Left ventricle myocardium inferior (tissue), 1 donor: ENCODE measurements at places on chromosomes 1 and 21.

DNA sequence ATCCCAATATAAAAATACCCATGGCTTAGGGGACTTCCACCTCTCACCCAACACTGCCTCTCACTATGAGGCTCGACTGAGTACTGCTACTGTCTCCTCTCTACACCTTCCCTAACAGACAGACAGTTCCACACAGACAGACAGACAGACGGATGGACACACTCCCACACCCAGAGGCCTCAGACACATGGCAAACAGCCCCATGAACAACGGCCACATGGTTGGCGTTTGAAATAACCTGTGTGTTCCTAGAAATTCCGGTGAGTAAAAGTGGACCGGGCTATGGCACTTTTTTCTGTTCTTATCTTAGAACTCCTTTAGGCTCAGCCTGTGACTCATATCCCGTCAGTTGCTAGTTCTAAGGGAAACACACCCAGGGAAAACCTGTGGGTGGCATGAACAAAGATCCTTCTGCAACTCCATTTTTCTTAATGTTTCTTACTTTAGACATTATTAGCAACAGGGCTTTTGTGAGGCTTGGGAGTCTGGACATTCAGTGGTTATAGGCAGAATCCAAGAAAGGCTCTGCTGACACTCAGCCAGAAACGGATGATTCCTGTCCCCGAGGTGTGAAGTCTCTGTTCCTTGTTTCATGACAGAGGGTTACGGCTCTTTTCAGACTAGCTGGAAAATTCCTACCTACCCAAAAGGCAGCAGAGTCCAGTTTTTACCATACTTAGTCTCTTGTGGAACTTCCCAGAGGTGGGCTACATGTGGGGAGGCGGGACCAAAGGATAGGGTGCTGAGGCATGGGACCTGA lies 90.5 kb upstream of the TLR5 start:
- no peak for DNase-seq

DNA sequence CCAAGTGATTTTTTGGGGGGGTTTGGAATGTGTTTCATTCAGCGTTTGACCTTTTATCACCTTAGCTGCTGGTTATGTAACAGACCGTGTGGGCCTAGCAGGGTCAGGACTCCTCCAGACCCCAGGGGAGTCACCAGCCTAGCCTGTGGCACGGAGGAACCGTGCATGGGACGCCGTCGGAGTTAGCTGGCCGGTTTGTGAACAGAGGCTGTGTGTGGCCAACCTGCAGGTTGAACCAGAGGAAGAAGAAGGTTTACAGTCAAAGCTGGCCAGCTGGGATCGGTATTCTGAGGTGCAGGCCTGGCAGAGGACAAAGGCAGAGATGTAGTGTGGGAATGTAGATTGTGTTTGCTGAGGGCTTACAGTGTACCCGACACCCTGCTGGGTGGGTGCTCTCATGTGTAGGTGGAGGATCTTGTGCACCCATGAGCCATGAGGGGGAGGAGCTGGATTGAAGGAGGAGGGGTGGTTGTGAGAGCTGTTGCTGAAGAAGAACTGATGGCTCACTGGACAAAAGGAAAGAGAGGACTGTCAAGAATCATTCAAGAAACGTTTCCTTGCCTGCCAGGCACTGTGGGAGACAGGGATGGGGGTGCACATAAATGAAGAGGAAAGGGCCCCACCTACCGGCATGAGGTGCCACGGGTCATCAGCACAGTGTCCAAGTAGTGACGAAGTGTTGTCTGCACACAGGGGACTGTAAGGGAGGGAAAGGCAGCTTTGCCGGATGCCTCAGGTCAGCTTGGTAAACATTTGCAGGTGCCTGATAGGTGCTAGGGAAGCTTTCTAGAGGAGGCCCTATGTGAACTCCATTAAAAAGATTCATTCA lies 40.0 kb upstream of the PWP2 start:
- no peak for DNase-seq

DNA sequence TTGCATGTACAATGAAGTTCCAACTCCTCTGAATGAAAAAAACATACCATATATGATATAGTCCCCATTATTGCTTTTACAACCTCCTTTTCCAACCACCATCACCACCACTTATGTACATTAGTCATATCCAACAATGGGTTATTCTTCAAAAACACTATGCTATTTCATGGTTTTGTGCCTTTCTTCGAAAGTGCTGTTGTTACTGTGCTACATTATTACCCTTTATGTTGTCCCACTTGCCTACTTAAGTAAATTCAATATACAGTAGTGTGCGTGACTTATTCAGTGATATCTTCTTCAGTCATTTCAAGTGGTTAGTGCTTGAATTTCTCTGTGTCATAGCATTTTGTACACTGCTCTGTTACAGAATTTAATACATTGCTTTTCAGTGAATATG lies 105.3 kb downstream of the ASH1L start:
- no peak for DNase-seq

DNA sequence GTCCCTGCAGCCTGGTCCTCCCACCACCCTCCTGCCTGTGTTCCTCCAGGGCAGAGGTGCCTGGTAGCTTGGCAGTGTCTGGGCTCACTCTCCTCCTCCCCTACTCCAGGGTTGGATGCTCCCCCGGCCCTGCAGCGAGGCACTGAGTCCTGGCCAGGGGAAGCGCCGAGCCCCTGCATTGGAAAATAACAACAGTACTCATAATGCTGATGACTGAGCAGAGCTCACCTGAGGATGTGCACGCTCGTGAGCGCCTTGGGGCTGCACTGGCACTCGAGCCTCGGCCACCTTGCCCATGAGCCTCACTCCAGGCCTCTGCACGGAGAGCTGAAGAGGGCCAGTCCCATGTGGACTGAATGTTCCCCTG lies 6.0 kb upstream of the ACTRT2 start:
- DNase-seq, result peak; percentile 4

GRCh38 chr1:119472080-119472818 lies 34.8 kb upstream of the HSD3B1 start:
- DNase-seq, result no peak

- DNase-seq, result no peak
Observed at GRCh38 chr1:12450756-12451559, 167.1 kb downstream of the DHRS3 start.

GRCh38 chr21:17775431-17776126 lies 43.6 kb downstream of the C21orf91 start:
- no peak for DNase-seq

- no peak for DNase-seq
Observed at GRCh38 chr1:23524716-23525401, 6.2 kb downstream of the E2F2 start.

DNA sequence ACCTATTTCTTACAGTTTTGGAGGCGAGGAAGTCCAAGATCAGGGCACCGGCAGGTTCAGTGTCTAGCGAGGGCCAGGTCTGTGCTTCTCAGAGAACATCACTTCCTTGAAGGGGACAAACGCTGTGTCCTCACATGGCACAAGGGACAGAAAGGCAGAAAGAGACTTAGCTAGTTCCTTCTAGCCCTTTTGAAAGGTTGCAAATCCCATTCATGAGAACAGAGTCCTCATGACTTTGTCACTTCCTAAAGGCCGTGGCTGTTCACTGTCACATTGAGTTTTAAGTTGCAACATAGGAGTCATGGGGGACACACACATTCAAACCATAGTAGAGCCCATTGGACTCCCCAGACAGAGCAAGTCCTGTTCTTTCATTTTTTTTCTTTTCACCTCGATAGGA lies 27.4 kb downstream of the PER3 start:
- DNase-seq, result no peak

GRCh38 chr1:222182641-222183040 lies 365.3 kb downstream of the HHIPL2 start:
- DNase-seq, result no peak

DNA sequence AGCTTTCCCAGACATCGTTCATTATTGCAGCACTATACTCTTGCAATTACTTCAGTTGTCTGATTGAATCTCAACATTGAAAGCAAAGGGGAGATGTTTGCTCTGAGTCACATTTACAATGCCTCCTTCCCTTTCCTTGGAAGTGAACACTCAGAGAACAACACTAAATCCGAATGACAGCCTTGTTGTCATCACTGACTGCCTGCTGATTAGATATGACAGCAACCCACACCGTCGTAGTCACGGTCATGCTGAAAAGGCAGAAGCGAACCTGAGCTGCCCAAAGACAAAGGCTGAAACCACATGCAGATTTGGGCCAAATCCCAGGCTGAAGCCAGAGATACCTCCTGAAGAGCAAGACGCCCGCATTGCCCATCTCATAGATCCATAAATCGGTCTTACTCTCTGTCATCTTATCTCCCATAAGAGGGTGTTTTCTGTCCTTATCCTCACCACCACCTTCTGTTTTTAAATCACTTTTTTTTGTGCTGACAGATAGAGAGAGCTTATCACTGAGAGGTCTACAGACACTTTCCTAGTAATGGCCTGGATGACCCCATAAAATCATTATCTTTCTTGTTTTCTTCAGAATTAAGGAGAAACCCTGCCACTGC lies 47.5 kb downstream of the TMCO4 start:
- no peak for DNase-seq

GRCh38 chr1:244451539-244451950 lies at the start of gene ADSS2:
Gene ADSS2 (minus strand): TSS chr1:244451909. CDS start chr1:244451817, 92 bp downstream.
- no peak for DNase-seq

DNA sequence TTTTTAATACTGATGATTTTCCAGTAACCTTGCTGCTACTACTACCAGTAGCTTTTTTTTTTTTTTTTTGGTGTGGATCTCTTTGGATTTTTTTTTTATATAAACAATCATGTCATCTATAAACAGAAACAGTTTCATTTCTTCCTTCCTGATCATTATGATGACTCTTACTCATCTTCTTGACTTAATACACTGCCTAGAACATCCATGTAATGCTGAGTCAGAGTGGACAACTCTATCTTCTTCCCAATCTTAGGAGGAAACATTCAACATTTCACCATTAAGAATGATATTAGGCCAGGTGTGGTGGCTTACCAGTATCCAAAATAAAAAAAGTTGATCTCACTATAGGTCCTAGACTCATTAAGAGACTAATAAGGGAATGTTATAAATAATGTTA lies 69.1 kb downstream of the RUSC1 start:
- DNase-seq, result no peak

- DNase-seq, result no peak
Observed at GRCh38 chr1:223849352-223850254, 3.9 kb upstream of the TP53BP2 start.

DNA sequence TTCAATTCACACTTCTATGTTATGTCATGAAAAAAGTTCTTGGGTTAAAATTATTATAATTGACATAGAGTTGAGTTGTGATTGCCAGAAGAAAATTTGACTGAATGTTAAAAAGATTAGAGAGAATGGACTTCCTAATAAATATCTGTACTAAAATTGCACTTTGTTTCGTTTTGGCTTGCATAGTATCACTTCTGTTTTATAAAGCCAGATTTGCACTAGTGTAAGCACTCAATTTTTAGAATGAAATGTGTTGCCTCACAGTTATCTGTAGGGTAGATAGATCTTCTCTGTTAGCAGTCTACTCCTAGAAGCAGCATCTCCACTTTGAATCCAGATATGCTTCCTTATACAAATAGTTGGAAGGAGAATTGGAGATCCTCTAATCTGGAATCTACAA lies 95.2 kb upstream of the MPC2 start:
- no peak for DNase-seq

- DNase-seq, result no peak
Observed at GRCh38 chr1:47708658-47709018, 270.8 kb downstream of the FOXD2 start.

DNA sequence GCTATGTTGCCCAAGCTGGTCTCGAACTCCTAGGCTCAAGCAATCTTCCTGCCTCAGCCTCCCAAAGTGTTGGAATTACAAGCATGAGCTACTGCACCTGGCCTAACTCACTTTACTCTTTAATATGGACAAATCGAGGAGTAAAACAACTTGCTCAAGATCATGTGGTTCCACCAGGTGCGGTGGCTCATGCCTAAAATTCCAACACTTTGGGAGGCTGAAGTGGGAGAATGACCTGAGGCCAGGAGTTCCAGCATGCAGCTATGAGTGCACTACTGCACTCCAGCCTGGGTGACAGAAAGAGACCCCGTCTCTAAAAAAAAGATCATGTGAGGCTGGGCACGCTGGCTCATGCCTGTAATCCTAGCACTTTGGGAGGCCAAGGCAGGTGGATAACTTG lies 2.0 kb downstream of the INPP5B start:
- DNase-seq, result no peak
